ENCODE measurements at places on chromosomes 12 and 14. TPM values are rescaled to one million over a fixed set of nuclear protein-coding genes. Genes with fewer than 3 reads are reported as not detected.

Gene IL23A
- not detected for total RNA-seq

Gene SERPINA12
- not detected for total RNA-seq

Gene ACSS3
- 5.6 TPM for total RNA-seq

Gene CD27
- total RNA-seq = not detected

DNA sequence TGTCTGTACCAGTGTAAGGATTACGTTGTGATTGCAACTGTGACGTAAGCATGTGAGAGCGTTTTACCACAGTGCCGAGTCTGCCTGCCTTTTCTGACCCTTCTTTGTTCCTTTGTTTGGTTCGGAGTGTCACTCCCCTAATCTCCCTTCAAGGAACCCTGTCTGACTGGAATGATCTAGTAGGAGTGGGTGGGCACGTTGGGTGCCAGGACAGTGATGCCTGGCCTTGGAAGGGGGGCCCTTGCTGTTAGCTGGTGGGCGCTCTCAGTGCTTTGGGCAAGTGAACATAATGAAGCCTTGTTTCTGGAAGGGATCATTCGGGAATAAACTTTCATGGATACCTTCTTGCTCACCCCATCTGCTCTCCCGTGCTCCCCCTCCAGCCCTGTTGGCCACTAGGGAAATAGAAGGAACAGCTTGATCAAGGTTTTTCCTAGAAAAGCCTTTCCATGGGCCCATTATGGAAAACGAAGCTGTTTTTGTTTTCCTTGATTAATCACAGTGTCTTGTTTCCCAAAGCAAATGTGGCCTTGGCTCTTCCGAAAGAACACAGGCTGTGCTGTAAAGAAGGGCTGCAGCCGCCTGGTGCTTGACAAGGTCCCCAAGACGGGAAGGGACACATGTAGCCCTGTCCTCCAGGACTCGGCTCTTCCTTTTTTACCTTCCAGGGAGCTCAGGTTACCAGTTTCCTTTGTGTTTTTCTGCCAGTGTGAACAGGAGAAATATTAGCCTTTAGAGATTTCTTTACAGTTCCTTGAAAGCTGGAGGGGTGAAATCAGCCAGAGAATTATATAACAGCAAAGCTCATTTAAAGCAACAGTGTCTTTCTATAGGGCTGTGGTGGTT lies 215.5 kb downstream of the CRADD start:
- peaks cover 31% of the 10 kb centered on the region for H3K4me1 ChIP-seq
- no peak overlapping the region for H3K4me3 ChIP-seq
- H3K27me3 ChIP-seq = no peaks in the 10 kb centered on the region
- peak; percentile 65 for DNase-seq
- no peaks in the 10 kb centered on the region for H3K36me3 ChIP-seq

GRCh38 chr12:18919871-18920511 lies 182.1 kb downstream of the CAPZA3 start:
- H3K4me3 ChIP-seq = no peak overlapping the region
- no peak overlapping the region for H3K27ac ChIP-seq
- H3K4me1 ChIP-seq = no peaks in the 10 kb centered on the region
- no peak for DNase-seq

DNA sequence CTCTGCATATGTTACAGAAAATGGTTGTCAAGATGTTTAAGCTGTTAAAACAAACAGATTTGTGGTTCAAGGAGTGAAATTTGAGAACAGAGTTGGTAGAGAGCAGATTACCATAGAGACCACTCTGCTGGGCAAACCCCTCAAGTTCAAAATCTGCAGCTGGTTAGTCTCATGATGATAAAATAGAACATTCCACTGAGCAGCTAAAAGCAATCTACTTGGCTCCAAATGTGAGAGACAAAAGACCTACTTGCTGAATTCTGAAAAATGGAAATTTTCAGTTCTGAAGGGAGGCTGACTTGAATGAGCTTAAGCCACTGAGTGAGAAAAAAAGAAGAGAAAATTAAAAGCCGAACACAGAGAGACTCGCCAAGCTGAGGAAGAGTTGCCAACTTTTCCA lies 519.3 kb downstream of the NOVA1 start:
- no peak for DNase-seq
- H3K4me3 ChIP-seq = no peak overlapping the region
- no peaks in the 10 kb centered on the region for H3K27me3 ChIP-seq

DNA sequence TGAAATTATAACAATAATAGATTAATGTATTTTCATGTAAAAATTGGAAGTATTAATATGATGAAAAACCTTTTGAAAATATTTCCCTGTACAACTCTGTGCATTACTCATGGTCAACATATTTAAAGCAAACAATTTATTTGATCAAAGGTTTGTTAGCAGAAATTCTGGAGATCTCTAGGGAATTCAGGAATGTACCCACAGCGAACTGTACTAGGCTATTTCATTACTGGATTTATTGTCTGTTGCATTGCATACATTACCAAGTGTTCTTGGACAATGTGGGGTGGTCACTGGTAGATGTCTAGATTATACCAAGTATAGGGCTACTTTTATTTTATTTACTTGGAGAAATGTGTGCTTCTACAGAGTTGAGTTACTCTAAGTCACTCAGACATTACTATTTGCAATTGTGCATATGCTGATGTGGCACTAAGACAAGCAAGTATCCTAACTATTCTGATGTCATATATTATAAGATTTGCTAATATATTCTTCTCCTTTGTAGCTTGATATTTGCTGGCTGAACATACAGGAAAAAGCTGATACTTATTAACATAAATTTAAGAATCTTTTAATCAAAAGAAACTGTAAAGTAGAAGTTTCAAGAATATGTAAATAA lies 323.3 kb downstream of the CCER1 start:
- peaks cover 4% of the 10 kb centered on the region for H3K4me1 ChIP-seq
- peaks cover 6% of the 10 kb centered on the region for H3K36me3 ChIP-seq
- H3K27ac ChIP-seq = no peak overlapping the region
- H3K27me3 ChIP-seq = no peaks in the 10 kb centered on the region

Measured in osteocyte (in vitro differentiated cells).